ENCODE measurements at places on chromosomes 12 and 14.

DNA sequence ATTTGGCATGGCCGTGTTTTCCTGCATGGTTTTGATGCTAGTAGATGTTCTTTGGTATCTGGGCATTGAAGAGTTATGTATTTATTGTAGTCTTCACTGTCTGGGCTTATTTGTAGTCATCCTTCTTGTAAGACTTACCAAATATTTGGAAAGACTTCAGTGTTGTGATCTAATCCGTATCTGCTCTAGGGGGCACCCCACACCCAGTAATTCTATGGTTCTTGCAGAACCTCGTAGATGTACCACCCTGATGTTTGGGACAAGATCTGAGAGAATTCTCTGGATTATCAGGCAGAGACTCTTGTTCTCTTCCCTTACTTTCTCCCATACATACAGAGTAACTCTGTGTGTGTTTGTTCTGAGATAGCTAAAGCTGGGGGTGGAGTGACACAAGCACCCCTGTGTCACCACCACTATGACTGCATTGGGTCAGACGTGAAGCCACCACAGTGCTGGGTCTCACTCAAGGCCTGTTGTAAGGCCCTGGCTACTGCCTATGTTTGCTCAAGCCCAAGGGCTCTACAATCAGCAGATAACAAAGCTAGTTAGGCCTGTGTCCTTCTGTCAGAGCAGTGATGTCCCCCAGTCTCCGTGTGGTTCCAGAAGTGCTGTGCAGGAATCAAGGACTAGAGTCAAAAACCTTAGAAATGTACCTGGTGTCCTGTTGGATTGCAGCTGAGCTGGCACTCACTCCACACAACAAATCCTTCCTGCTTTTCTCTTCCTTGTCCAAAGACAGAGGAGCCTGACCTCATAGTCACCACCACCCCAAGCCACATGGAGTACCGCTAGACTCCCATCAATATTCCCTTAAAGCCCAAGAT lies 9.6 kb downstream of the RDH16 start:
- DNase-seq = no peak

DNA sequence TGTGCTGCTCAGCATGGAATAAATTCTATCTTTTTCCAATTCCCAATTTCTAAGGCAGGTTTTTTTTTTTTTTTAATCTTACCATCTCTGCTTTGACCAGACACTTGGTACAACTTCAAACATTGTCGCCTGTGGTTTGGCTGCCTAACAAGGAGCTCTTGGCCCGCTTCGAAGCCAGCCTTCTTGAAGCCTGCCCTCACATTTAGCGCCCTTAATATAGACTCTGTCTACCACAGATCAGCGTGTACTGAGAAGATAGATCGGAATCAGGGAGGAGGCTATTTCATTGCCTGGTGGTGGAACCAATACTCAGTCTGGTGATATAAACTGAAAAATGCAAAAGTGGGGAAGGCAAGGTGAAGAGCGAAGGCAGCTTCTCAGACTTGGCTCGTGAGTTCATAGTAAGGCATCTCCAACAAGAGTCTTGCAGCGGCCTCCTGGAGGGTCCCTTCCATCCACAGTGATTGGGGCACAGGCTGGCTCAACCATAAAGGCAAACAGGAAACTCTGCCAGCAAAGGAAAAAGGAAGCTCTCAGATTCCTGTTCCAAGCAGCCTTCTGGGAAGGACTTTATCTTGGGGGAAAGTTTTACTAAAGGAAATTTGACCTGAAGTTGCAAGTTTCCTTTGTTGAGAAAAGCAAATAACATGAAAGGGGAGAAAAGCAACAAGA lies 103.2 kb upstream of the BCL2L14 start:
- DNase-seq = no peak

DNA sequence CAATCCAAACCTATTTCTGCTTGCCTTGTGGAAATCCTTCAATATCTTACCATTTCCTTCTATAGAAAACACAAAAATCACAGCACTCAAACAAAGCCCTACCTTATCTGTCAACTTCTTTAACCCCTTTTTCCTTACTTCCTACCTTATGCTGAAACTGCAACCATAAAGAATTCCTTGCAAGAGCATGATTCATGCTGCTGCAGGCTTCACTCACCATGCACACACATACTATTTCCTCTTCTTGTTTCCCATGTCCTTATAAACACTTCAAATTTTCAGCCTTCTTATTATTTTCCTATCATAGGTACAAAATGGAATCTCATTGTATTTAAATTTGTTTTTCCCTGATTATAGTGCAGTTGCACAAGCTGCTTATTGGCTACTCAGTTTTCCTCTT lies 23.3 kb downstream of the LMNTD1 start:
- no peak for DNase-seq

DNA sequence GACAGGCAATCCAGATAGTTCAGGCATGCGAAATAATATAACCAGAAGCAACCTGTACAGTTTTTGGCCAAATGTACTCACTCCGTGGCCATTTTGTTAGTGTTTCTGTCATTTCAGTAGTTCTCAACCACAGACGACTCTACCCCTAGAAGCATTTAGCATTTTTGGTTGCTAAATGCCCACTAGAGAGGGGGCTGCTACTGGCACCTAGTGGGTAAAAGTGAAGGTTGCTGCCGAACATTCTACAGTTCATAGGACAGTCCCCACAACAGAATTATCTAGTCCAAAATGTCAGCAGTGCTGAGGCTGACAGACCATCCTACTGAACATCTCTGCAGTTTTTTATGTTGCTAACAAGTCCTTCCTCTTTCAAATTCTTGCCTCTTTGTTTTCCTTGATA lies 107.4 kb downstream of the TSHR start:
- DNase-seq = no peak

GRCh38 chr12:132430838-132431774 lies 58.8 kb upstream of the FBRSL1 start:
- DNase-seq = no peak

DNA sequence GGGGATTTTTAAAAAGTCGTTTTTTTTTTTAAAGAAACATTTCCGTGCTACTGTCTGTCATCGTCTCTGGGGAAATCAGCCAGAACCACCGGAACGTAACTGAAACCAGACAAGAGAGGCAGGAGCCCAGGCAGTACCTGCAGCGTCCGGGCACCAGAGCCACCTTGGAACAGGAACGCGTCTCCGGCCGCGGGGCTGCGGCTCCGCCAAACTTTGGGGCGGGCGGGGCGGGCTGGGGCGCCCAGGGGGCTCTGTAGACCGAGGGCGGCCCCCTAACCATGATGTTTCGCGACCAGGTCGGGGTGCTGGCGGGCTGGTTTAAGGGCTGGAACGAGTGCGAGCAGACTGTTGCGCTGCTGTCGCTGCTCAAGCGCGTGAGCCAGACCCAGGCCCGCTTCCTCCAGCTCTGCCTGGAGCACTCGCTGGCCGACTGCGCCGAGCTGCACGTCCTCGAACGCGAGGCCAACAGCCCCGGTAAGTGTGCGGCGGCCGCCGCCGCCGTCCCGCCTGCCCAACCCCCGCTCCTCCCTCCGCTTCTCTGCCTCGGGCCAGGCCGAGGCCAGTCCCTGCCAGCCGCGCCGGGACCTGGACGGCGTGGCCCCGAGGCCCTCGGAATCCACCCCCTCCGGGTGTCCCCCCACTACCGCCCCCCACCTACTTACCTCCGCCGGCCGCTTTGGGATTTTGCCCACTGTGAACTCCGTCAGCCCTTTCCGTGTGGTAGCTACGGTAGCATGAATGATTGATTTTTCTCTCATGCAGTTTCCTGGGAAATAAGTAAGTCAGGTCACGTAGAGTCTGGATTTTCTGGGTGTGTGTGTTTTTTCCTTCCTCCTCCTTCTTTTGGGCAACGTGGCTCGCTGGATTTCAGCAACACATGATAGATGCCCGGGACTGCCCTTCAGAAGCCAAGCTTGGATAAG lies 972 bp downstream of the SAMD4A start:
- DNase-seq = peak; percentile 2

GRCh38 chr12:120167529-120168095 lies 26.9 kb downstream of the GCN1 start:
- DNase-seq = no peak

GRCh38 chr12:7892186-7892980 lies 19.7 kb upstream of the SLC2A14 start:
- DNase-seq = no peak

DNA sequence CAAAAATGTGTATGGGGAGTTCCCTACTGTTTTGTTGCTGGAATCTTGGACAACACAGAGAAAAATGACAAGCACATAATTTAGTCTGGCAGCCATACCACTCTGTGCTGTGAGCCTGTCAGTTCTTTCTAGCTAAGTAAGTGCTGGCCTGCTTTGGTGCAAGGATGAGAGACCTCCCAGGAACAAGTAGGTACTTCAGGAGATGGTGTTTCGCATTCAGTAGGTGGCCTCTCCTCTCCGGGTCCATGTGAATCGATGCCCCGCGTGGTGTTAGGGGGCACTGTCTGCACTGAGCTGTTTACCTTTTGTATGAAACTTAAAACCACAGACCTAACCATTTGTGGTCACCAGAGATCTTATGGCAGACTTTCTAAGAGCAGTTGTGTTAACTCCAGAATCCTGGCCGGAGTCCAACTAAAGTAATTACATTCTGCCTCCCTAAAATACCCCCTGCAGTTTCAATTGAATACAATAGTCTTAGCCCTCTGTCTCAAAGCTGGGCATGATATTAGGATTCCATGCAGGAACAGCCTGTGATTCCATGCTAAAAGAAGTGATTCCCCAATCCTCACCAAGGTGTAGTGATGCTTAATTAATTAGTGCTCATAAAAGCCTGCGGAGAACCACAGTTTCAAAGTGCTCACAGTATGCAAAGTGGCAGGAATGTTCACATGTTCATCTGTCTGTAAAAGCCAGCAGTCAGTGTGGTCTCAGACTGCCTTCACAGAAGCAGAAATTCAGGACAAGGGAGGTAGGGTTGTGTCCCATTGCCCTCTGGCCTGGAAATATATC lies 64.2 kb downstream of the LLPH start:
- DNase-seq = no peak

GRCh38 chr14:33165144-33165925 lies 226.7 kb downstream of the NPAS3 start:
- DNase-seq = no peak

DNA sequence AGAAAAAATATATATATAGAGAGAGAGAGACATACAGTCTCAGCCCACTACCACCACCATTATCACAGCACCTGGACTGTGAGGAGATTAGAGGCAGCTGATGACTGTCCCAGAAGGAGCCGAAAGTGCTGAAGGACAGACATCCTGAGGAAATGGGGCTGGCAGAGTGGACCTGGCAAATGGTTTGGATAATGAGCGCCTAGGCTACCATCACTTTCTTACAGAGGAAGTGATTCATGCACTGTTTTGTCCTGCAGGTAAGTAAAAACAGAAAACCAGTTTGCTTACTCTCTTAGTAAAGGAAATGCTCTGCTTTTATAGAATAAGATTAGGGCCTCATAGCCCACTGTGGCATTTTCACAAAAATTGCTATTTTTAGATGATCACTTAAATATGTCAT lies 28.6 kb upstream of the DNM1L start:
- no peak for DNase-seq
